ENCODE measurements at places on chromosomes 1 and 21. TPM values are rescaled to one million over a fixed set of nuclear protein-coding genes. Genes with fewer than 3 reads are reported as not detected.

LMX1A gene
- 0.29 TPM for total RNA-seq

CASQ1 gene
- not detected for total RNA-seq

RHD gene
- not detected for total RNA-seq

OR10J4 gene
- total RNA-seq: not detected

SPRR2F gene
- not detected for total RNA-seq

PROK1 gene
- not detected for total RNA-seq

AMY1A gene
- not detected for total RNA-seq

CHRNB2 gene
- total RNA-seq: not detected

OLIG1 gene
- total RNA-seq: not detected

HLX gene
- 5.1 TPM for total RNA-seq

PBXIP1 gene
- total RNA-seq: 175 TPM

LAMC1 gene
- 213 TPM for total RNA-seq

PNRC2 gene
- total RNA-seq: 177 TPM

GLIS1 gene
- not detected for total RNA-seq

MMEL1 gene
- 0.98 TPM for total RNA-seq

NECTIN4 gene
- total RNA-seq: not detected

TMEM269 gene
- not detected for total RNA-seq

ZNF648 gene
- total RNA-seq: not detected

PLA2G2C gene
- not detected for total RNA-seq

ALG14 gene
- total RNA-seq: 4.6 TPM

DPH2 gene
- 25.3 TPM for total RNA-seq

DOP1B gene
- total RNA-seq: 16.2 TPM

MROH7 gene
- total RNA-seq: 22.0 TPM

TMPRSS2 gene
- total RNA-seq: 47.3 TPM

SPRR1B gene
- total RNA-seq: not detected

DYNLT4 gene
- total RNA-seq: 0.67 TPM

LRRC53 gene
- total RNA-seq: not detected

PGLYRP3 gene
- not detected for total RNA-seq

SPATA45 gene
- not detected for total RNA-seq

FCMR gene
- 5.2 TPM for total RNA-seq

VHLL gene
- total RNA-seq: not detected

AIRE gene
- not detected for total RNA-seq

UBXN11 gene
- 35.4 TPM for total RNA-seq

PRAMEF12 gene
- total RNA-seq: not detected

UBXN10 gene
- 6.4 TPM for total RNA-seq

OPRD1 gene
- total RNA-seq: 0.24 TPM

Data from thyroid gland (tissue), 4 donors.